ENCODE measurements at places on chromosomes 11 and 22.

DNA sequence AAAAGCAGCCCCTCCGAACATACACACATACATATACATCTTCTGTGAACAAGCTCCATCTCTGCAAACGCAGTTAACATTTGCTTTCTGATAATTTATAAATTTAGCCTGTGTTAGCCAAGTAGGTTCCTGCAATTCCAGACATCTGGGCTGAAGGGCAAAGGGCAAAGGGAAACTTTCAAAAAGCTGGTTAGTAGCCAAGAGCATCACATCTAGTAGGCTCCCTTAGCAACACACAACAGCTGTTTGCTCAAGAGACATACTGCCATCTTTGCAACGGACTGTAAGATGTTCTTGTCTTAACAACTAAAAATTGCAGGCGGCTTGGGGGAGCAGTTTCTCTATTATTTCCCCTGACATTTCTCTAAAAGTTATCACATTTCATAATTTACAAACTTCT is 134.9 kb downstream of the RBFOX2 start:
- DNase-seq = no peak

GRCh38 chr22:41565403-41566054 is 4.7 kb downstream of the CSDC2 start:
- DNase-seq = no peak

GRCh38 chr22:44483878-44484277 is 14.2 kb downstream of the RTL6 start:
- DNase-seq = no peak

DNA sequence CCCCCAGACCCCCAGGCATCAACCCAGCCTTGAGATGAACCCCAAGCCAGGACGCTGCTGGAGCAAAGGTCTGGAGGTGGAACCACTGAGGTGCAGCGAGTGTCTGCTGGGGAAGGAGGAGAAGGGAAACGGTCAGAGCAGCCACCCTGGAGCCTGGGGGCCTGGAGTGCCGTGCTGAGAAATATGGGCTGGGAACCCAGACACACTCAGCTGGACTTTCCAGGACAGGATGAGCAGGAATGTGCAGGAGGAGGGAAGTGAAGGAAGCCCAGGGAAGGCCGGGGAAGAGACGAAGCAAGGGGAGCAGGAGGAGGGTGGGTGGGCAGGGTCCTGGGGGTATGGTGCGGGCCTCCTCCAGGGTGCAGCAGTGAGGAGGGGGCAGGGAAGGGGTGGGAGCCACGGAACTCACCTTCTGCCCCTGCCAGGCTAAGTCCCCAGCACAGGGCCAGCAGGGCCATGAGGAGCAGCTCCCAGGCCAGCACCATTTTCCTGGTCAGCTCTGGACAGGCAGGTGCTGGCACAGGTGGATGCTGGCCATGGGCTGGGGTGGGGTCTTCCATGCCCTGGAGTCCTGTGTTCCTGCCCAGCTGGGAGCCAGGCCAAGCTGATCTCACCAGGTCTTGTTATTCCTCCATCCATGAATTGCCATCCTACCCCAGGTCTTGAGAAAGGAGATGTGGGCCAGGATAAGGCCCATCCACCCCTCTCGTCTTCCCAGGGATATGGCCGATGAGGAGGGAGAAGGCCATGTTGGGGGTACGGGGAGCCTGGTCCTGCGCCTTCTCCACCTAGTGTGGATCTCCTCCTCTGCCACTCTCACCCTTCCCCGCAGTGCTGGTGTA is 40.0 kb downstream of the CSF2RB start:
- DNase-seq = no peak

DNA sequence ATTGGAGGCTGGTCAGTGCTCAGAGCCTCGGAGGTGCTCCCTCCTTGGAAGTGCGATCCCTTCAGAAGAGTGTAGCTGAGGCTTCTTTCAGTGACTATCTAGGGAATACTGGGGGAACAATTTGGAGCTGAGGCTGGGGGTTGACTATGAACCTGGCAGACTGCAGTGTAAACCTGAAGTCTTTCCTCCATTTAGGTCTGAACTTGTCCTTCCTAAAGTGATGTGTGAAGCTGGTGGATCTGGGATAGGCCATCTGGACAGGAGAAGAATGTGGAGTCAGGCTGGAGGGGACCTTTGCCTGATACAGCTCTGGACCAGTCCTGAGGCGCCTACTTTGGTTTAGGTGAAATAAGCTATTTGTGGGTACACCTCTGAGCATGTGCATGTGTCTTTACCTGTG is 3.5 kb upstream of the INSC start:
- no peak for DNase-seq

GRCh38 chr11:105811242-105811641 is 201.4 kb downstream of the GRIA4 start:
- no peak for DNase-seq

- DNase-seq = no peak
Observed at GRCh38 chr22:18091916-18092526, 14.2 kb downstream of the PEX26 start.

DNA sequence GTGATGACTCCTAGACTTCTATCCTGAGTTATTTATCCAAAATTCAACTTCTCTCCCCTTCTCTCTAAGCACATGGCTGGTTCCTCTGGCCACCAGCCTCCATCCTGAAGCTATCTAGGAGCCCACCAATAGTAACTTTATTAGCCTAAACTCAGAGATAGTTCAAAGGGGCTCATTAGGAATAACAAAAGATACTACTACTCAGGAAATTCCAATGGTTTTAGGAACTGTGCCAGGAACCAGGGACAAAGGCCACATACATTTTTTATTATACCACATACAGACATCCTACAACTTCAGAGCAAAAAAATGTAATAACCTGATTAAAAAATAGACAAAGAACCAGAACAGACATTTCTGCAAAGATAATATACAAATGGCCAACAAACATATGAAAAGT is 27.9 kb downstream of the SLC25A17 start:
- DNase-seq = no peak

DNA sequence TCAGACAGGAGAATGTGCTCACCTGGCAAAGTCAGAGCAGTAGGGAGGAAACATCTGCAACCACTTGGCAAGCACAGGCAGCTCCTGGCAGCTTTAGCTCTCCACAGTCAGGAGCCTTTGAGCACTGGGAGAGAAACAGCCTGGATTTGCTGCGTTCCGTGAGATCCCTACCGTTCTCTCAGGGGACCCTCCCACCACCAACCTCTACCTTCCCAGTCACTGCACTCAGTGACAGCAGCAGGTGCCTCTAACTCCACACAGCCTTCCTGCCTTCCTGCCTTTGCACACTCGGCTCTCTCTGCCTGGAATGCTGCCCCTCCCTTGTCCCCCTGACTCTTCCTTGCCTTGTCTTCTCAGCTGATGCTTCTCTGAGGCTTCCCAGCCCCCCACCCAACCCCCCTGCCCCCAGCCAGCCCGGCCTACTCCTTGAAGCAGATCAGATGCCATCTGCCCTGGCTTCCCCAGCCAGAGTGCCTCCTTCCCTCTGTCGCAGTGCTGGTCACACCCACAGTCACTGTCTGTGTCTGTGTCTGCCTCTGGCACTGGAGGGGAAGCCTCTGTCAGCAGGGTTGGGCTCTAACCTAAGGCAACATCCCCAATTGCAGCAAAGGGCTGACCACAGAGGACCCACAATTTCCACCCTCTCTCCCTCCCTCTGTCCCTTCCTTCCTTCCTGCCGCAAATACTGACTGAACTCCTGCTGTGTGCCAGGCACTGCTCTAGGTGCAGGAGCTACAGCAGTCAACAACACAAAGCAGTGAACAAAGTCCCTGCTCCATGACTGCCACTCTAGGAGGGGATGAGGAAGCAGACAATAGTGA is 14.9 kb upstream of the TSKU start:
- no peak for DNase-seq

DNA sequence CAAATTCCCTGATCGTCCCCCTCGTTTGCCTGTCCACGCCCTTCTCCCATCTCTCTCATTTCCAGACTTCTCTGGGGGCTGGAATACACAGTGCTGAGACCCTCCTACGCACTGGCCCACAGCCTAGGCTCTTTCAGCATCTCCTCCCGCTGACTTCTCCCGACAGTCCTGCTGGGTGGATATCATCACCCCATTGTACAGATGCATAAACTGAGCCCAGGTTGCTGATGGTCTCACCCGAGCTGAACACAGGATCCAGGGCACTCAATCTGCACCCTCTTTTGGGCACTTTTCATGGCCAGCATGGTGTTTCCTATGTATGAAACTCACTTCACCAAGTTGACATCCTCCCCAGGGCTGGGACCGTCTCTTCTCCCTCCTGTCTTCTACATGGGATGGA is 31.7 kb upstream of the PICK1 start:
- DNase-seq = no peak

DNA sequence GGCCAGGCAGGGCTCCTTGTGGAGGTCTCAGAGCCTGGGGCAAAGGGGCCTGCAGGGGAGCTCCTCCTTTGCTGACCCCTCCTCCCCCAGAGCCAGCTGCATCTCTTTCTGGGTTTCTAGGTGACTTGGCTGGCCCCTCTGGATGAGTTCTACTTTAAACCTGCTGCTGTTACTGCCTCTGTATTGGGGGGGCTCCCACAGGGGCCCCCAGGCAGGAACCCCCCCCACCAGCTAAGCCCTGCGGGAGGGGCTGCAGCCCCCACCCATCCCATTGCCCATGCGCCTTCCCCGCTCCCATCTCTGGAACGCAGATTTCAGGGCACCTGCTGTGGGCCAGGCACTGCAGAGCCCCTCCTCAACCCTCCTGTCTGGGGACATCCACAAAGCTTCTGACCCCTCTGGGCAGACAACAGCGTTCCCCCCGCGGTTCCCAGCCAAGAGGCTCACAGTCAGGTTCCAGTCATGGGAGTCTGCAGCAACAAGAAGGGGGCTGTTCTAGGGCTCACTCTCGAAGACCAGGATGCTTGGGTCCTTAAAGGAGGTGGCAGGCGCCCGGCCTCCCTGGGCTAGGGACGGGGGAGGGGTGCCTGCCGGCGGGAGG is 815 bp upstream of the PLCB3 start:
- no peak for DNase-seq

GRCh38 chr22:39727541-39727940 is 157.0 kb downstream of the CACNA1I start:
- no peak for DNase-seq

GRCh38 chr11:110125632-110126031 is 32.4 kb downstream of the ZC3H12C start:
- DNase-seq = no peak

DNA sequence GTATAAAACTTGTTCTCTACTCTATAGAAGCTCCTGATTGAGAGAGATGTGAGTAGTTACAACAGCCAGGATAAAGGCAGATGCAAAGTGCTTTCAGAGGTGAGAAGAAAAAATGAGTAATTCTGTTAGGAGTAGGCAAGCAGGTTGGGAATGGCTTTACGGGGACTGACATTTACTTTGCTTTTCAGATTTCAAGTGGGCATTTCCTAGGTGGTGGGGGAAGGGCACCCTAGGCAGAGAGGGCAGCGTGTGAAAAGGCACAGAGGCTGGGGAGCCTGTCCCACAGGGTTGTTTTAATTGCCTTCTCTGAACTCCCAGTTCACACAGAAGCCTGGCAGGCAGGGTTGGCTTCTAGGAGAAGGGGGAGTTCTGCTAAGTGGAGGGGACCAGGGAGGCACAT is 106.5 kb downstream of the NAV2 start:
- no peak for DNase-seq

DNA sequence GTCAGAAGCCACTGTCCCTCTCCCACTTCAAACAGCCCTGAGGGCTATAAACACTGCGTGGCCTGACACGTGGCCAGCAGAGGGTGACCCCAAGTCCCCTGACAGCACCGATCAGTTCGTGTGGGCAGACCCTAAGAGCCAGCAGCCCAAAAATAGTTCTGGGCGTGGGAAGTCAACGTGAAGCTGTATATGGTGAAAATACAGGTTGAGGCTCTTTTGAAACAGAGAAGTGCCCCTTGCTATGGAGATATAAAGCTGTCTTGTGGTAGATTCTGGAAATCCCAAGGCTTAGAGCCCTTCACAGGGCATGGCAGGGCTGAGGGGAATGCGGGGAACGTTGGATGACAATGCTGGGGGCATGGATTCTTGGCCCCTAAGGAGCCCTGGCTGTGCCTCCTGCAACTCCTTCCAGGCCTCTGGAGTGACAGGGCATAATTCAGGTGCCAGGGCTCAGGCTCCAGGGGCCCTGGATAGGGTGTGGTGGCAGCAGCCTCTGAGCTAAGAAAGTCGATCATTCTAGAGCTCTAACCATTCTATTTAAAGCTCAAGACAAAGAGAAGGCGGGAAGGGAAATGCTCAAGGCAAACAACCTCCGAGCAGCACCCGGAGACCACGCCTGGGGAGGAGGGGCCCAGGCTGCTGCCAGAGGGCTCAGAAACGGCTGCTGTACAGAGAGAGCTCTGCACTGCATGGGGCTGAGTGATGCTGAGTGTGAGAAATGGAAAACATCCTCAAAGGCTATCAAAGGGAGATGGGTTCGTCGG is 60.4 kb upstream of the CD5 start:
- DNase-seq = no peak

- no peak for DNase-seq
Observed at GRCh38 chr22:24315367-24315966, 44.8 kb downstream of the SPECC1L start.

DNA sequence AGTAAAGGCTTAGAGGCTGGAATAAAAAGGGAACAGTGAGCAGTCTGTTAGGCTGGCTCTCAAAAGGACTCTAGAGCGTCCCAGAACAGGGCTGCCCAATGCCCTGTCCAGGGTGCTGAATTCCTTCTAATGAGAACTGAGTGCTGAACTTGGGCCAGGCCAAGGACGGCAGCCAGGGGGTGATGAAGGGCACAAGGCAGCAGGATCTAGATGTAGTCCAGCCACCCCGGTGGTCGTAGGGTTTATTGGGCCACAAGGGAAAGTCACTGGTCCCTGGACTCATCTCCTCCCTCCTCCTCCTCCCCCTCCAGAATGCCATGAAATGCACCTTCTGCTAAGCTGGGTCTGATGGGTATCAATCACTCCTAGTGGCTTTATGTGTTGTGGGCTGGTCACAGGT is 19.2 kb downstream of the NPTXR start:
- no peak for DNase-seq

- DNase-seq = no peak
Observed at GRCh38 chr11:132595246-132595645, 937.1 kb downstream of the OPCML start.

DNA sequence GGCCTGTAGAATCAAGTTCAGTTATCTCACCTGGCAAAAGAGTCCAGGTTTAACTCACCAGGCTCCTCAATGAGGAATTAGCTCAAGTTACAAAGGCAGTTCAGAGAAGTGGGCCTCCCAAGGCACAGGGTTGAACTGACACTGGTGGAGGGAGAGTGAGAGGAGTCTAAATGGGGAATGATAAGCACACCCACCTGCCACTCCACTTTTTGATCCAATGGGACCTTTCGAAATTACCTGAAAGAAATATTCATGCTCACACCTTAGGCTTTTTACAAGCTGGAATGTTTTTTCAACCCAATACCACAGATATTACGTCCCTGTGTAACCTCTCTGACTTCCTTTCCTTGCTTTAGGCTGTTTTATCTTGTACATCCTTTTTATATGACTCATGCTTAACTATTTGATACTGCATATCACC is 642.7 kb upstream of the TENM4 start:
- DNase-seq = no peak

GRCh38 chr11:72441752-72442207 is 7.4 kb upstream of the CLPB start:
- no peak for DNase-seq
